ENCODE measurements at places on chromosomes 12 and 14.

- no peak for DNase-seq
Measured at GRCh38 chr12:75058228-75058627, 151.4 kb downstream of the KCNC2 start.

- DNase-seq: peak; percentile 9
Measured at GRCh38 chr14:99852578-99852977, 59.4 kb downstream of the EML1 start.

- no peak for DNase-seq
Measured at GRCh38 chr14:79334272-79334671, 877.0 kb downstream of the DIO2 start.

DNA sequence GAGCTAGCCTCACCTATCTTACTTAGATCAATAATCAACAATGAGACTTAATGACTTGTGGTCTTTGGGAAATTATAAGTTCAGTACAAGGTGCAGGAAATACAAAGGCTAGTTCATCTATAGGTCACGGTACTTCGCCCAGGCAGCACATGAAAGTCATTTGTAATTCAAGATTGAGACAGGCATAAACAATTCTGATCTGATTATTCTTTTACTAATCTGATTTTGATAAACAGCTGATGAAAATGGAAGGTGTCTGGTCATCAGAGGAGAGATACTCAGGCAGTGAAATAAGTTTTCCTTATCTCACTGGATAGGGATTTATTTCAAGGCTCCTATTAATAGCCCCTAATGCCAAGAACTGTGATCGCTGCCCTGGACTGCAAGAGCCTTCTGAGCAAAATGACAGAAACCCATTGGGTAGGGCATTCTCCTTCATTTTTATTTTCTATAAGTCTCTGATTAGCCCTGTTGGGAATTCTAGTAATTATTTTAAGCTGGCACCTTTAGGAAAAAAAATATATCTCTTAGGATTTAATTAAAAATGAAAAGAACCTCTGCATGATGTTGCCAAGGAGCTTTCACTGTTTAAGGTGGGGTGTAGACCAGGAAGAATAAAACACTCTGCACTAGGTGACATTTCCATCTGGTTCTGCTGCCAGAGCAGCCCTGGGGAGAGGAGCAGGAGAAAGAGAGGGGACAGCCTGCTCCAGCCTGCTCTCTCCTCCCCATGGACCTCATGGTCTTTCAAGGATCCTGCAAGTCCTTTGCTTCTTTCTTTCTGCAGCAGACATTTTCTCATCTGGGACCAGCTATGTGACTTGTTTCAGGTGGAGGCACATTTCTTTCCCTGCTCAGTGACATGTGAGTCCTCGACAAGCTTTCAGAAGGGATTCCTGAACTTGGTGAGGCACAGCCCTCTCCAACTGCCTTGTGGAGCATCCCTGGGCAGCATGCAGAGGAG, 44.8 kb downstream of the SSPN start:
- DNase-seq: no peak

DNA sequence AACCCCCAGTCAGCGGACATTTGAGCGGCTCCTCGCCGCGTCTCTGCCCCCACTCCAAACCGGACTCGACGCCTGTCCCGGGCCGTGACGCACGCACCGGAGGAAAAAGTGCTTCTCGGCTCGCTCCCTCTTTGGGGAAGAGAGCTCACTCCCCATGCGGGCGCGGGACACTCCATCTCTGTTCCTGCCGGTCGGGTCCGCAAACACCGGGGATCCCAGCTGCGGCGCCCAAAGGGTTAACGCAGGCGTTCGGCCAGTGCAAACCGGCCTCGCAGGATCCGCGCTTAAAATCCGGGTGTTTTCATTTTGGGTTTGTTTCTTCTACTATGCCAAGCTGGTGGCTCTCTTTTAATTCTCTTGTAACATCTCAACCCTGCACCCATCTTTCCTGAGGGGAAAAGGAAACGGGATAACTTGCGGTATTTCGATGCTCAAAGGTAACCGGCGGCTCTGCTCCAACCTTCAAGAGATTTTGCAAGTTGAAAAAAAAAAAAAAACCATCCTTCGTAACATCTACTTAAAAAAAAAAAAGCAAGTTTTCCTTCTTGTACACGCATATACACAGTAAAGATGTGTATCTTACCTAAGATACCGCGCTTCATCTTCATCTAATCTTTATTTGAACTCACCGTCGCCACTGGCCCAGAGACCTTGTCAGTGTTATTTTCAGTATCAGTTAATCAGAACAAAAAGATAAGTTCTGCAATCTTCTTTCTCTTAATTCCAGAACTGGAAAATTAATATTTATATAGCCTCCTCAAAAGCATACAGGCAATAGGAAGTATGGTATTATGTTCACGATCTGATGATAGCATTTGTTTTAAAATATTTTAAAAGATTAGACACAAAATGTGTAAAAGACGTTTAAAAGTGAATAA, 1.6 kb upstream of the ATP2B1 start:
- no peak for DNase-seq
